ENCODE measurements at places on chromosomes 6 and 20.

- DNase-seq = no peak
These were observed 191.7 kb downstream of the ESR1 start for GRCh38 chr6:151999194-151999593.

DNA sequence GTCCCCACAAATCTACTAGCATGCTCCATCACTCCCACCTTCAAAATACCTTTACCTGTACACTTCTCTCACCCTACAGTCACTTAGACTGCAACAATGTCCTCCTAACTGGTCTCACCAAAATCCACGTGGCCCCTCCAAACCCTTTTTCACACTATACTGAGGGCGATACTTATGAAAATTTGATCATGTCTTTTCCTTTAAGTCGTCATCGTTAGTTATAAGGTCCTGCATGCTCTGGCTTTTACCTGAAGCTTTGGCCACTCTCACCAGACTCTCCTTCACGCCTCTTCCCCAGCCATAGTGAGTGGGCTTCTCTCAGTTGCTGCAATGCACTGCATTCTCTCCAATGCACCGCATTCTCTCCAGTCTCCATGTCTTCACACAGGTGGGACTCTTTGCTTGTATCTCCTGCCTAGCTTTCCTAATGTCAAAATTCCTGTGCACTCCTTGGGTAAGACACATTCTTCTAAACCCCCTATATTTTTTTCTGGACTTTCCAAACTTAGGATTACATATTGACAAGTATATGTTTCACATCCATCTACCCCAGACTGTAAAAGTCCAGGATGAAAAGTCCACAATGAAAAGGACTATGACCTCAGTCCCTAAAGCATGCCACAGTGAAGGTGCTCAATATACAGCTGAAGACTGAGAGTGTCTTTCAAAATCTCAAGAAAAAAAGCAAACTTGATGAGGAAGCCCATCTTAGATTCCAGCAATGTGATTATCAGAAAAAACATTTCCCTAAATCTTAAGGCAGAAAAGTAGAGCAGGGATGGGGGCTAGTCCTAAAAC is 24.7 kb downstream of the PTPRK start:
- no peak for DNase-seq

DNA sequence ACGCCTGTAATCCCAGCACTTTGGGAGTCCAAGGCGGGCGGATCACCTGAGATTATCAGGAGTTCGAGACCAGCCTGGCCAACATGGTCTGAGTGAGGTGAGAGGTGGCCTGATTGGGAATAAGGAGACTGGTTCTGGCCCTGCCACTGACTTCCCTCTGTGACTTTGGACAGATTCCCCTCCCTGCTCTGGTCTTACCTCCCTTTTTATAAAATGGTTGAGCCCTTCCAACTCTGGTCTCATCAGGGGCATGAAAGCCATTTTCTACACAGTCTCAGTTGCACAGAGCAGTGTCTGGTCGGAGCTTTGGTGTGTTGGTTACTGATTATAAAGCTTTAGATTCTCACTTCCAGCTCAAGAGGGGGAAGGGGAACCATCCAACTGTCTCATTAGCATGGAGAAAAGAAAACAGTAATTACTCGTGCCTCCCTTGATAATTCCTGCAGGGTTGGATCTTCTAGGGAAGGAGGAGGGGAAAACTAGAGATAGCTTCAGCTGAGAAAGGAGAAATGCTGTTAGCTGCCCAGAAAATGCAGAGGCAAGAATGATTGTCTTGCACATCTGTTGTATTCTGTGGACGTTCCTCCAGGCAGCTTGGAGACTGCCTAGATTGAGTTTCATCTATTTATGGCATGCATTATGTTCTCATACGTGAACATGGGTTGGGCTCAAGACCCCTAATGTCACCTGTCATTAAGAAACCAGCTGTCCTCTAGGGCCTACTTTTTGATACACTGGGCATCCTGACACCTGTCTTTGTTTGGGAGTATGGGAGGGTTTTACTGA is 30.4 kb downstream of the RALY start:
- no peak for DNase-seq

GRCh38 chr20:61385731-61386130 is 133.7 kb downstream of the CDH4 start:
- DNase-seq = no peak

DNA sequence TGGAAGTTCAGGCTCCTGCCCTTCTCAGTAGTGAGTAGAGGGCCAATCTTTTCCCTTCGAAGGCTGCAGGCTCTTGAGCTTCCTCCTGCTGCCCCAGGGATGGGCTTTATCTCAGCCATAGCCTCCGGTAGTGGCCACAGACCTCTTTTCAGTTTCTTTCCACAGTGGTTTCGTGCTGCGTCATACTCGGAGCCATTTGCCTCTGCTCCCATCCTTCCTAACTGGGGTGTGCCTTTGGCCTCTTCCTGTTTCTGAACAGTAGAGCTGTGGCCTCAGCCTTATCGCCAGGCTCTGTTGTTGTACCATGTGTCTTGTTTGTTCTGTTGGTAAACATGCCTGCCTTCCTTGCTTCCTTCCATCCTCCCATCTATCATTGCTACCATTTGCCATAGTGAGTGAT is 54.1 kb downstream of the TULP4 start:
- peak; percentile 64 for DNase-seq

DNA sequence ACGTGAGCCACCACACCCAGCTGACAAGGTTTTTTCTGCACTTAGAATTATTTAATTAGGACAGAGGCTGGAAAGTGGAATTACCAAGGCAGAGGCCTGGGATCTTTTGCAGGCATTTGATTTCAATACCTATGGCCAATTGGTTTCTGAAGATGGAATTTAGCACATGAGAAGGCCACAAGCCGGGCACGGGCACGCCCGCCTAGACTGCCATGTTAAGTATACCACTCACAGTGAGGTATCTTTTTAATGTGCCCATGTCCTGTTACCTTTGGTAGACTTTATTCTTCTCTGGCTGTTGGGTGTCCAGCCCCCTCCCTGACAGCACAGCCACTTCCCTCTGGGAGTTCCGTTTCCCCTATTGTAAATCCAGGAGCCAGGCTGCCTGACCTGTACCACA is 18.0 kb upstream of the TAF8 start:
- no peak for DNase-seq
